ENCODE measurements at places on chromosomes 4 and X.

- DNase-seq: no peak
Observed at GRCh38 chr4:147842573-147842972, 110.7 kb downstream of the ARHGAP10 start.

- no peak for DNase-seq
Observed at GRCh38 chr4:88006956-88007303, 505 bp upstream of the PKD2 start.

DNA sequence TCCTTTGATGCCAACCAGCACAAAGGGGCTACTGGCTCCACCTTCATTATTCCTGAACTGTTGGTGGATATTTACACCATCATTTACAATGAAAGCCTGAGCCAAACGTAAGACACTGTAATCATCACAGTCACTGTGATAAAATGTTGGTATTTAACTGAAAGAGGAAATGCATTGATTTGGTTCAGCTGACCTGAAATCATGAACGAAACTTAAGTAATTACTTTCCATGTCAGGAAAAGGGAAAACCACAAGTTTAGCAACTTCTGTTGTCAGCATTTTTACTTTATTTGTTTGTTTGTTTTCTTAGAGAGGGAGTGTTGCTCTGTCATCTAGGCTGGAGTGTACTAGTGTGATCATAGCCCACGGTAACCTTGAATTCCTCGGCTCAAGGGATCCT is 247.8 kb upstream of the FAM47A start:
- DNase-seq: no peak

DNA sequence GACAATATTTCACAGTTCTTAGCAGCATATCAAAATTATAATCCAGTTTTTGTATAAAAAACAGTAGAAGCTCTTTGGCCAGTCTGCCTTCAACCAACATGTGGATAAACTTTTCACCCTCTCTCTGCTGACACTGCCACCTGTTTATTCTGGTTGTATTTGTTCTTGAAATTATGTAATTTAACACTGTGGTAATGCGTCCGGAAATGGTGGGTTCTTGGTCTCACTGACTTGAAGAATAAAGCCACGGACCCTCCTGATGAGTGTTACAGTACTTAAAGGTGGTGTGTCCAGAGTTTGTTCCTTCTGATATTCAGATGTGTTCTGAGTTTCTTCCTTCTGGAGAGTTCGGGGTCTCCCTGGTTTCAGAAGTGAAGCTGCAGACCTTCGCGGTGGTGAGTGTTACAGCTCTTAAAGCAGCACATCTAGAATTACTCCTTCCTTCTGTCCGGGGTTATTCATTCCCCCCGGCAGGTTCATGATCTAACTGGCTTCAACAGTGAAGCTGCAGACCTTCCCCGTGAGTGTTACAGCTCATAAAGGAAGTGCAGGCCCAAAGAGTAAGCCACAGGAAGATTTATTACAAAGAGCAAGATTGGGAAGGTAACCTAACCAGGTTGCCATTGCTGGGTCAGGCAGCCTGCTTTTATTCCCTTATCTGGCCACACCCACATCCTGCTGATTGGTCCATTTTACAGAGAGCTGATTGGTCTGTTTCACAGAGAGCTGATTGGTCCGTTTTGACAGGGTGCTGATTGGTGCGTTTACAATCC is 15.7 kb downstream of the FAM184B start:
- DNase-seq: no peak

DNA sequence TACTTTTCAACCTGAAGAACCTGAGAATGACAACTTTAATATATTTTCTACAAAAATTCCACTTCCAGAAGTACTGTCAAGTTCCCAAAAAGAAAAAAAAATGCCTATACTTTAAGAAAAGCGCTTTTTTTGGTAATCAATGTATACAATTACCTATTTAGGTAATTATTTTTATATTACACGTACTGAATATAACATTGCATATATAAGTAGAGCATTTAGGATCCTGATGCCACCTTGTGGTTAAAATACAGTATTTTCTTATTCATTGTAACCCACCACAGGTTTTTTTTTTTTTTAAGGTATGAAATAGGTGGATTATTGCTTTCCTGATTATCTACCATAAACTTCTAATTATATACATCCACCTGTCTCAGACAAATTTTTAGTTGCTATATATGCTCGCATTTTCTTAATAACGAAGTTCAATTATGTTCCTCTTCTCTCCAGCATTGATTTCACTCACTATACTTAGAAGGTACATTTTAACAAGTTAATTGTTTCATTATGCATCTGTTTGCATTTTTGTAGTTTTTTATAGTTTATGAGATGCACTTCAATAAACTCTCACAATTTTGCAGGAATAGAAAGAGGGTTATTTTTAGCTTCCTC is 5.2 kb downstream of the MAP9 start:
- peak; percentile 32 for DNase-seq

- DNase-seq: no peak
Observed at GRCh38 chr4:126087101-126087500, 772.3 kb downstream of the FAT4 start.

DNA sequence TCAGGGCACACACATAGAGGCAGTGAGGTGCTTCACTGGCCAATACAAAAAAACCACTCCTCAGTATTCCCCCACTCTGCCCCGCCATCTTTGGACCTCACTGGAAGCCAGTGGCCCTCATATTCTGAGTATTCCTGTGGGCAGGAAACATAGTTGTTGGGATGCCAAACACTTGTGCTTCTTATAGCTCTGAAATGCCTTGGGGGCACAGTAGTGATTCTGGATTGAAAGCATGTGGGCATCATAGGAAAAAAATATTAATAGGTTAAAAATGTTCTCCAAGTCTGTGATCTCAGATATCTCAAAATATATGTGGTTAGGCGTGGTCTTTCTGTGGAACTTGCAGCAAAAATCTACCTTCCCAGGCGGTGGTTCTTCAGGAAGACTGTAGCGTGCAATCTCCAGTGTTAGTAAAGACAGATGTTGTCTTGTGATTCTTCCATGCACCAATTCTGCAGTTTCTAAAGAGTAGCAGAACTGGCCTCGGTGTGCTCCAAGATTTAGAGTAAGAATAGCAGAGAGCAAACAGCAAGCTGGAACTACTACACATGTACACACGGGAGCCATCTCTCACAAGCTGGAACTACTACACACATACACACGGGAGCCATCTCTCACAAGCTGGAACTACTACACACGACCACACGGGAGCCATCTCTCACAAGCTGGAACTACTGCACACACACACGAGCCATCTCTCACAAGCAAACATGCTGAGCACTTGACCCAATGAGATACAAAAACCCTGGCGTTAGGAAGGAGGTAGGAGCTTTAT is 8.0 kb upstream of the TENM3 start:
- no peak for DNase-seq

All from Kasumi-1 (cell line).